ENCODE measurements at places on chromosomes 16 and 17.

GRCh38 chr17:7262192-7262934 is at the start of gene CLDN7:
Gene CLDN7 (minus strand): TSS chr17:7262478. CDS start chr17:7262043, 435 bp downstream.
- no peak for DNase-seq

DNA sequence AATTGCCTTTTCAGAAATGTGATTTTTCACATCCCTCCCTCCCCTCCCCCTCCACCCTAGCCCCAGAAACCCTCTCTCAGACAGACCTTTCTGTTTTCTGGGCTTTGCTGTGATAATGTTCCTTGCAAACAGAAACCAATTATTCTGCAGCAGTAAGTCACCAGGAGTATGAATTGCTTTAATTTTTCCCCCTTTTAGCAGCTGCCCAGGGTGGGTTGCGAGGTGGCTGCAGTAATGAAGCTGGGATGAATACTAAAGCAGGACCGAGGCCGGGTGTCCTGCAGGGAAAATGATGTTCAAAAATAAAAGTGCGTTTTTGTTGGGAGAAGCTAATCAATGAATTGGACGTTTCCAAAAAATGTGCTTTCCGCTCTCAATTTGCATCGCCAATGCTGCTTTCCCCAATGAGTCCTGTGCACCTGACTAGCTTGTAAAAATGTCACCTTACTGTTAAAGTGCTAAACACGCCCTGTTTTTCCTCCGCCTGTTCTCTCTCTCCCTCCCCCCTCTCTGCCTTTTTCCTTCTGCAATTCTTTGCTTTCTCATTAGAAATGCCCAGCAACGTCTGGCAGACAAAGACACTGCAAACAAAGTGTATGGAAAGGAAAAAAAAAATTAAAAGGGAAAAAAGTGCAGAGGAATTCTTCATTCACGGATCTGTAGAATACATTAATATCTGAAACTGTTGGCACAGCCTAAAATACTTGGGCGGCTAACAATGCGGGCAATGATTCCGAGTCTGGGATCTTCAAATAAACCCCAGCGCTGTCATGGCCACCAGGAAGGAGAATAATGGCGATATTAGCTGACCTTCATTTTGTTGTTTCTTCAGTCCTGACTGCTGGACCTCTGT is 244.1 kb downstream of the STX8 start:
- DNase-seq: no peak

DNA sequence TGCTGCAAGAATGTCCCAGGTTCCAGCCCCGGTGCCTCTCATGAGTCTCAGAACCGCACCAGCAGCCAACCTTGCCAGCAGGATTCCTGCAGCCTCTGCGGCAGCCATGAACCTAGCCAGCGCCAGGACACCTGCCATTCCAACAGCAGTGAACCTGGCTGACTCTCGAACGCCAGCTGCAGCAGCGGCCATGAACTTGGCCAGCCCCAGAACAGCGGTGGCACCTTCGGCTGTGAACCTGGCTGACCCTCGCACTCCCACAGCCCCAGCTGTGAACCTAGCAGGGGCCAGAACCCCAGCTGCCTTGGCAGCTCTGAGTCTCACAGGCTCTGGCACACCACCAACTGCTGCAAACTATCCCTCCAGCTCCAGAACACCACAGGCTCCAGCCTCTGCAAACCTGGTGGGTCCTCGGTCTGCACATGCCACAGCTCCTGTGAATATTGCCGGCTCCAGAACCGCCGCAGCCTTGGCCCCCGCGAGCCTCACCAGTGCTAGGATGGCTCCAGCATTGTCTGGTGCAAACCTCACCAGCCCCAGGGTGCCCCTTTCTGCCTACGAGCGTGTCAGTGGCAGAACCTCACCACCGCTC is 9.8 kb downstream of the ELOB start:
- DNase-seq: no peak

GRCh38 chr16:57956924-57957672 is 13.8 kb downstream of the CNGB1 start:
- no peak for DNase-seq

GRCh38 chr16:69131839-69132423 is 457 bp downstream of the CHTF8 start:
- DNase-seq: no peak

GRCh38 chr17:3762922-3763776 is 37.8 kb downstream of the ITGAE start:
- DNase-seq: no peak

DNA sequence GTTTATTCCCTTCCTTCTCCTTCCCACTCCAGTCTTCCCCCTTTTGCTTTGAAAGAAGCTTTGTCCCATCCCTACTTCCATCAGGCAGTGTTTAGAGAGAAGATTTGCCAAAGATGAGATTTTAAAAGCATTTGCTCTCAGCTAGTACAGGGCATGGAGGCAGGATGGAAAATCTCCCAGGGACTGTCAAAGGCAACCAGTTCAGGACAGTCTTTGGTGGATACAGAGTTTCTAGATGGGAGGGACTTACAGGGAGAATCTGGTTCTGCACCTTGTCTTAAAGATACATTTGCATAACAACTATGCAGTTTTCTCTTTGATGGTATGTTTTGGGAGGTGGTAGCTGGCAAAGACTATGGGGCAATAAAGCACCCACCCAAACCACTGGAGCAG is 26.2 kb downstream of the CHD9 start:
- no peak for DNase-seq
